Mesenteric fat pad (tissue), 1 donor: ENCODE measurements at places on chromosomes 5 and 9. TPM values are rescaled to one million over a fixed set of nuclear protein-coding genes. Genes with fewer than 3 reads are reported as not detected.

GRCh38 chr9:36968574-36969215, 65.4 kb downstream of the PAX5 start:
- peak; percentile 24 for DNase-seq

GRCh38 chr9:131739133-131739958, 530 bp downstream of the RAPGEF1 start:
- peak; percentile 90 for DNase-seq

DNA sequence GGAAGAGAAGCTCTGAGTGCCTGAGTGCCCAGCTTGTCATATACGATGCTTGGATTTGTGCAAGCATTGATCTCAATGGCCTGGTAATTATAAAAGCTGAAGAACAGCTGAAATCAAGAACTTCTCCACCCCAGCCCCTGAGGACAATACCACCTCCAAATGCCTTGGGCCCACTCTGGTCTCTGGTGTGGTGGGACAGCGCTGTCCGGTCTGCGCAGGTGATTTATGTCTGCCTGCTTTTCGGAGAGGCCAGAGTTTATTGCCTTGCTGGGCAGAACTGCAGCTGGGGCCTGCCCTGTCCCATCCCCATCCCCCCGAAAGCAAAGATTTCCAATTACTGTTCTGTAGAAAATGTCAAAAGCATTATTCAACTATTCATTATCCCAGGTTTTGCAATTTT, 1.1 kb upstream of the PDZD2 start:
- DNase-seq, result no peak

DNA sequence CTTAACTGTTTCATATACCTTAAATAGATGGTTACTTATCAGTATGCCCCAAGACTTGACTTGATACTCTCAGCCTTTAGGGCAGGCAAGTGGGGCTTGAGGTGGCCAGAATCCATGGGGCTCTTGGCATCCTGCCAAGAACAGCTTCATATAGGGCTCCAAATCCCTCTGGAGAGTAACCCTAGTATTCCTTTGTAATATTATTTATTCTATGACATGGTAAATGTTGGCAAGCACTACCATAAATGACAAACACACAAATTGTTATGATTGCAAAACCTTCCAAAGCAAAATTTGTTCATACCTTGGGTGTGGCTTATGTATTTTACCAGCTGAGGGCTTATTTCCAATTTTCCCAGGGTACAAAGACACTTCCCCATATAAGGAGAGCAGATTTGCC, 257.4 kb upstream of the TRPC7 start:
- no peak for DNase-seq

AJM1 gene
- 1.00 TPM for total RNA-seq

RASGEF1C gene
- total RNA-seq, result not detected

- DNase-seq, result no peak
These were observed 69.6 kb downstream of the SLC28A3 start for GRCh38 chr9:84270847-84271530.

DNA sequence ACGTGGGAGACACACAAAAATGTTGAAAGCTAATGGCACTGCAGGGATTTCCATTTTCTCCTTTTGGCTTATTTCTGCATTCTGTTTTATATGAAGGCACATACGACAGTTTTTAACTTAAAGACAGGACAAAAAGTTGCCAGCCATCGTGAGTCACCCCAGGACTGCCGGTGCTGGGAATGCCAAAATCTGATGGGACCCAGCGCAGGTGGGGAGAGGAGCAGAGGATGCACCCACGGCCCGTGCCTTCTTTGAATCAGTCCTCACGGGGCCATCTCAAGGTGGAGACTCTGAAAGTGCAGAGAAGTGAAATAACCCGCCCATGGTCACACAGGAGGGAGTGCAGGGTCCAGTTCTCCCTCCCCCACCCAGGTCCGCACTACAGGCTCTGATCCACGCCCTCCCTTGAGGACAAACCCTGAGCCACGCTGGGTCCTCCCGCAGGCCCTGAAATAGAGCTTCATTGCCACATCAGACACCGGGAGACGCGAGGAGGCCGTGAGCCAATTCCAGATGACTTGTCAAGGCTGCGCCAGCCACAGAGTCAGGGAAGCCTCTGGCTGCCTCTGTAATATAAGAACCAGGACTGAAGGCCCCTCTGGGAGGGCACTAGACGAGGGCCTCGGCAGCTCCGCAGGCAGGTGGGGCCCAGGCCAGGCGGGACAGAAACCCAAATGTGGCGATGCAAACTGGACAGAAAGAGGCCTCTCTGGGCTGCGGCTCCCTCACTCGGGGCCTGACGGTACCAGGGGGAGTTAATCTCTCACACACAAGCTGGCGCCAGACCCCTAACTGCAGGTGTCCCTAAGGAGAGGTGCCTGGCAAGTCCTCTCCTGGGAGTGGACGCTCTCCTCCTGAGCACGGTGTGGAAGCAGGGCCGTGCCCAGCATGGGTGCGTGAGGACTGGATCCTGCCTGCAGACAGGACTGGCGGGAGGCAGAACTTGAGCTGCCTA, 22.9 kb downstream of the ADAMTS2 start:
- peak; percentile 64 for DNase-seq

PPP2R2B gene
- total RNA-seq, result 0.29 TPM

DNA sequence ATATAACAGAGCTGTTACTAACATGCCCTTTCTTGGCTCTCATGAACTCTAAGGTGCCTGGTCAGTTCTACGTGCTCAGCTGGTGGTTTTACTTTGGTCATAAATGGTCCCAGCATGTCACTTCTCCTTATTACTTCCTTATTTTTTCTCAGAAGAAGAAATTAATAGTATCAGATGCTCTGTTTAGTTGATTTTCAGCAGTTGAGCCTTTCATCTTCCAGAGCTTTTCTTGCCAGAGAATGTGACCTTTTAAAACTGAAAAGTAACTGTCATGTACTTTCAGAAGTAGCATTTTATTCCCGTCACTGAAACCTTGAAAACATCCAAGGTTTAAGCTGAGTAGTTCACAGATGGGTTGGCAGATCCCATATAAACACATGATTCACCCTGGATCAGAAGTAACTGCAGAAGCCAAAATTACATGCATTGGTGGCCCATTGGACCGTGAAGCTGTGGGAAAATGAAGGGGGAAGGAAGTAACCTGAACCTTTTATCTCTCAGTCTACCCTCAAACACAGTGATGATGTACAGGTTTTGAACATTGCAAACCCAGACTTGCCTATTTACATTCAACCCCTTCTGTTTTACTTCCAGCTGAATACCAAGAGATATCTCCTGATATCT, 50.5 kb downstream of the HACD4 start:
- DNase-seq, result no peak

DNA sequence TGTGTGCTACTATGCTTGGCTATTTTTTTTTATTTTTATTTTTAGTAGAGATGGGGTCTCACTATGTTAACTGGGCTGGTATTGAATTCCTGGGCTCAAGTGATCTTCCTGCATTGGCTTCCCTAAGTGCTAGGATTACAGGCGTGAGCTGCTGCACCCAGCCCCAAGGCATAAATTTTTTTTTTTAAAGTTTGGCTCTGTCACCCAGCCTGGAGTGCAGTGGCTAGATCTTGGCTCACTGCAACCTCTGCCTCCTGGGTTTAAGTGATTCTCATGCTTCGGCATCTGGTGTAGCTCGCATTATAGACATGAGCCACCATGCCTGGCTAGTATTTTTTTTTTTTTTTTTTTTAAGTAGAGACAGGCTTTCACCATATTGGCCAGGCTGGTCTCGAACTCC, 70.3 kb downstream of the RAB24 start:
- DNase-seq, result no peak

DNA sequence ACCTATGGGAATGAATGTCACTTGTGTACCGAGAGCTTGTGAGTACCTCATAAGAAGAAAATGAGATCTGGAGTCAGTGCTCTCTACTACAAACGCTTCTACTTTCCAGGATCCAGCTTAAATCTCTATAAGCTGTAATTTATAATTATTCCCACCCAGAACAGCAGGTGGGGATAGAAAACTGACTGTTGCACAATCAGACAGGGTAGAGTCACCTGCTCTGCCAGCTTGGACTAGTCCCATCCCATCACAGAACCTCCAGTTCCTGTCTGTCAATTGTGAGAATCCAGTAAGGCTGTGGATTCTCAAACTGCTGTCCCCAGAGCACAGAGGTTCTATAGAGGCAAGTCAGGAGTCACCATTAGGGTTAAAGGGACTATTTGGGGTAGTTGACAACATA, 2.0 kb downstream of the SPINK7 start:
- DNase-seq, result no peak

GRCh38 chr5:56490971-56491468, 257.9 kb upstream of the ANKRD55 start:
- no peak for DNase-seq

ZNF367 gene
- 0.71 TPM for total RNA-seq

SHISAL2B gene
- not detected for total RNA-seq

DNA sequence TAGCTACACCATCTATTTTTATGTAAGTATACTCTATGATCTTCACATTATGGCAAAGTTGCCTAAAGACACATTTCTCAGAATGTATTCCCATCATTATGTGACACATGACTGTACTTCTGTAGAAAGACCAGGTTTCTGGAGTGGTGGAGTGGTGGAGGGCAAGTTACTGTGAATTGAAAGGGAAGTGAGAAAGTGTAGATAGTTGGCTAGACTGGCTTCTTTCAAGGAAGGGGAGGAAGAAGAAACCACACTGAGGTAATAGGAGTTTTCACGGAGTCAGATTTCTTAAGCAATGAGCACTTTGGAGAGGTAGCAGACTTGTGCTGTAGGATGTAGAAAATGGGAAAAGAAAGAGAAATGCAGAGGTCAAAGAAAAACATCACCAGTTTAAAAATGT, 50.9 kb upstream of the EQTN start:
- no peak for DNase-seq

- no peak for DNase-seq
These were observed 695.1 kb downstream of the TAF11L14 start for GRCh38 chr5:18329328-18329727.

DNA sequence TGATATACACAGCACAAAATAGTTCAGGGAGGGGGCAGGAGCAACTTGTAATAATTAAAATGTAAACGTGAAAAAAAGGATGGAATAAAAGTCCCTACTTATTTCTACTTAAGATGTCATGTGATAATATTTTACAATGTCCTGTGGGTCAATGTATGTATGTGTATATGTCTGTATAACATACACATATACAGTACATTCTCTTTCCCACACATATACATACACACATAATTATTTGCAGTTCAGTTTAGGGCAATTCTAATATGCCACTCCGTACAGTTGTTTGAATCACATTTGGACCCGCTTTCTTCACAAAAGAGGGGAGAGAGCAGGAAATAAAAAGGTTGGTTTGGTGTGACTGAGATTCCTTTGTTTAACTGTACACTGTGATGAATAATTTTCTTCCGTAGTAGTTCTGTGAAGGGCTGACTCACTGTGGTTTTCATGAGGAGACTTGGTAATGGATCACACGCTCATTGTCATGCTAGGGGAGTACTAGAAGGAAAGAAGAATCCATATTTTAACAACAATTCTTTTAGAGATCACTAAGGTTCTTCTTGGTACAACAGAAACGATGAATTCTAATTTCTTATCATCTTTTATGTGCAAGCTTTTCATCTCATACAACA, 26.2 kb upstream of the ACOT12 start:
- DNase-seq, result no peak

DNA sequence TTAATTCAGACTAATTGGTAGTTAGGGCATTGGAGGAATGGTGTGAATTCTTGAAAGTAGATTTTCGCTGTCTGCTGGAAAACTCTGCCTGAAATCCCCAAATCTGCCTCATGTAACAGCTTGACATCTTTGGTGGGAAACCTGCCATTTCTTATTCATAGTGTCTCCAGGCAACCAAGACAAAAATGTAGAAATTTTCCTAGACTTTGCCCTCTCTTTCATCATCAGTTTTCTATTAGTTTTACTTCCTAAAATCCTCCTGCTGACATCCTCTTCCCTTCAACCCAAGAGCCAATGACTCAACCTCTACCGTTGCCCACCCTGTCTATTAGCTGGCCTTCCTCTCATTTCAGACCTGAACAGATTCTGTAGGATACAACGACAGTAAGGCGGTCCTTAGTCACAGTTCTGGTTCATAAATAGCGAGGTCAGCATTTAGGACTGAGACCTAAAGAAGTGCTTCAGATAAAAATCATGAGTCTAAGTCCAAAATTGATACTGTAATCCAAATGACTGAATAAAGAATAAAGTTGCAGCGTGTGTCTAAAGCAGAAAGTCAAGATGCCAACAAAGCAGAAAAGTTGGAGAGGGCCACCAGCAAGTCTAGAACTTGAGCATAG, 133.9 kb downstream of the MUSK start:
- no peak for DNase-seq

DNA sequence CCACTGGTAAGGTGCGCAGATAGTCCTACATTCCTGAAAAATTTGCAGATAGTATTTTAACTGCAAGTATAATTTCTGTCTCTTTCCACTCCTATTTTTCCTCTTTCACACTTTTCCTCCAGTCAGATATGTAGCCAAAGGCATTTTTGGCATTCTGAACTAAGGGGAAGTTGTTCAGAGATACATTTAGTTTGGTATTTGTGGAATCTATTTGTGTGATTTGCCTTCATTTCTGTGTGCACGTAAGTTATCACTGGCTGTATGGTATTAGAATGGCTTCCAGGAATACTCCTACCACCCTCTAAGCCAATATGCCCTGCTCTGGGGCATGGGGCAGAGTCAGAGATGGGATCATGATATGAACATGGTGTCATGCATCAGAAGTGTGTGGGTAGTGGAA, 45.8 kb upstream of the GRAMD2B start:
- DNase-seq, result no peak

ISL1 gene
- 0.29 TPM for total RNA-seq

DNA sequence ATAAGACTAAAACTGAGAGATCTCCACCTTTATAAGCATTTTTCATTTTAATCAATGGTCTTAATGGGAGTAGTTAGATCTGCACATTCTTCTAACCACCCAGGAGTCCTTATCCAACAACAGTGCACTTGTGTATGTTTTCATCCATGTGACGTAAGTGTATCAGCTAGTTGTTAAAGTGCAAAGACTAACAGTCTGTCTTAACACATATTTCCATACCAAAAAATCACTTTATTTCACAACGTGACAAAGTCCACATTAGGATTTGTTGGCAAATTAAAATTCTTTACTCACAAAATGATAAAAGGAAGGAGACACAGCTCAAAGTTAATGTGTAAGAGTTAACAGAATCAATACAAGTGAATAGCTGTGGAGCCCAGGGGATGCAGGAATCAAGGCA, 1.9 kb upstream of the SMC2 start:
- DNase-seq, result no peak
